ENCODE measurements at places on chromosomes 5 and 9.

DNA sequence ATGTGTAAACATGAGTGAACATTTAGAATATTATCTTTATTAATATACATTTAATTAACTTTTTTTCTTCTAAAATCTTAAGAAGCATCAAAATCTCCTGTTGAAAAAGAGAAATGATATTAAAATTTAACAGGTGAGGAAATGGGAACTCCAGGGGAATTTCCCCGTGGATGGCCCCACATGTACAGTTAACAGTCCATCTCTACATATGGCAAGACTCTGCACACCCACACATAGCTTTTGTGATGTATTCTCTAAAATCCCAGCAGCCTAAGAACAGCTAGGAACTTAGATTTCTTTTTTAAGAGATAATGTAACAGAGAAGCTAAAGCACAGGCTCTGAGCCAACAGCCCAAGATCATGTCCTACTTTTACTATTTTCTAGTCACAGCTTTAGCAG, 556.3 kb upstream of the RGMB start:
- DNase-seq = no peak

DNA sequence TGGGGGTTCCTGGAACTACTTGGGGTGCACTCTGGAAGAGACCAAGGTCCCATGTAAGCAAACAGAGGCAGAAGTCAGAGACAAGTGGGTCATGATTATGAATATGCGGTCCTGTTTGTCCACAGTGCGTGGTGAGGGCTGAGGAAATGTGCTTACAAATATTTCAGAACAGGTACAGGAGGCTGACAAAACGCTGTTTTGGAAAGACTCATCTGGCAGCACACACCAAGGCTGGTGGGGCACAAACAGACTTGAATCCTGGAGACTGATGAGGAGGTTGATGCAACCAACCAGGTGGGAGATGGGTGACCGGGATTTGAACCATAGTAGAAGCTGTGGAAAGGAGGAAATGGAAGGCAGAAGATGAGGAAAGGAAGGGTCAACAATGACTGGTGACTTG, 83.8 kb downstream of the ADRB2 start:
- no peak for DNase-seq

- DNase-seq = no peak
Measured at GRCh38 chr5:151148583-151148982, 9.0 kb downstream of the ANXA6 start.

DNA sequence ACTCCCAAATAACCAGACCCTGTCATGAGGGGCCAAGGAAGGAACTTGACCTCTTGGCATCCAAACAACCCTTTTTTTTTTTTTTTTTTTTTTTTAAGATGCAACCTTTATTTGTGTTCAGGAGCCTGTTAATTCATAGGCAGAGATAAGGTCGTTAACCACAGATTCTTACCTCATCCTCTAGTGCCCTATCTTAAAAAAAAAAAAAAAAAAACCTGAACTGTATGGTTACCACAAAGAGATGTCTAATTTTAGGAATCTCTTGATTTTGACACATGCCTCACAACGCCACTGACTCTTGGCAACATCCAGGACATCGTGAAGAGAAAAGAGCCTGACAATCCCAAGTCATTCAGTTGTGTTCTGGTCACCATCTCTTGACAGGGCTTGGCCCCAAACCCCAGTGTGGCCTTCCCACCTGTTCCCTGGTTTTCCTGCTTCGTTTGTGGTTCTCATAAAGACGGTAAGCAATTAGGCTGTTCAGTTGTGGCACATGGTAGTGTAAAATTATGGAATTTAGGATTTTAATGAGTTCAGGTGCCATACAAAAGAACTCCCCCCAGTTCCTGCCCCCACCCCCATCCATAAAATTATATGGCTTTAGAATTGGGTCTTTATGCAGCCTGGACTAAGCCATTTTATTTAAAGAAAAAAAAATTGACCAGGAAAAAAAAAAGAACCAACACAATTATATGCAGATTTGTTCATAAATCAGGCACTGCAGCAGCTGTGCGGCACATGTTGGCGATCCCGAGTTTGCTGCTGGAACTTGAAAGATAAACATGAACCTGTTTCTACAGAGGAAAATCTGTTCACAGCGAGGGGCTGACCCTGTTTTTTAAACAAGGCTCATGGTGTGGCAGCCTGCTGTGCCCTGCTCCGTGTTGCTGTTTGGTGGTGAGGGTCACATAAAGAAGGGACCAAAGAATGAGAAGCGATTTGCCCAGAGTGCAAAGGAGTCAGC, 267.8 kb upstream of the CLINT1 start:
- DNase-seq = no peak

- DNase-seq = no peak
Measured at GRCh38 chr5:140360681-140361479, 886 bp downstream of the SLC4A9 start.

DNA sequence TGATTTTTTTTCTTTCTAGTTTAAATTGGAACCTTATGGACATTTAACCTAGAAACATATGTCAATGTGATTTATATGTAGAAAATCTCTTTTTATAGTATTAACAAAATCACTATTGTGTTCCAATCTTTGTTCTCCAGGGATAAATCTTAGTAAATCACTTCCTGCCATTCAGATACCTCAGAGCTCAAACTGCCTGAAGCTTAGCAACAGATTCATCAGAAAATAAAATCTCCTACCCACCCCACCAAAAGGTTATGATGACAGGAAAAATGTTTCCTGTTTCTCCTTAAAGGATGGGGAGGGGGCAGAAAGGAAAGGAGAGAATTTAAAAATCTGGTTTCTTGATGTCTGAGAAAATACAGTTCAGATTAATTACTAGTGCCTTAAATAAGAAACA, 105.0 kb upstream of the TUT7 start:
- DNase-seq = no peak

All from A172 (cell line).